ENCODE measurements at places on chromosomes 4 and X. TPM values are rescaled to one million over a fixed set of nuclear protein-coding genes. Genes with fewer than 3 reads are reported as not detected.

GRCh38 chr4:8144359-8144758 lies 14.3 kb downstream of the ABLIM2 start:
- no peaks in the 10 kb centered on the region for H3K36me3 ChIP-seq
- H3K4me3 ChIP-seq: peak overlapping the region; percentile 48
- peaks cover 48% of the 10 kb centered on the region for H3K4me1 ChIP-seq
- no peaks in the 10 kb centered on the region for H3K27me3 ChIP-seq

- no peaks in the 10 kb centered on the region for H3K4me1 ChIP-seq
- H3K27ac ChIP-seq: no peak overlapping the region
- no peaks in the 10 kb centered on the region for H3K27me3 ChIP-seq
- no peaks in the 10 kb centered on the region for H3K36me3 ChIP-seq
- no peak overlapping the region for H3K4me3 ChIP-seq
- no peak for DNase-seq
These were observed 88.2 kb downstream of the SOWAHB start for GRCh38 chr4:76809594-76810305.

- H3K27me3 ChIP-seq: no peaks in the 10 kb centered on the region
- H3K4me1 ChIP-seq: no peaks in the 10 kb centered on the region
- H3K36me3 ChIP-seq: no peaks in the 10 kb centered on the region
- H3K27ac ChIP-seq: no peak overlapping the region
These were observed 60.9 kb downstream of the C4orf46 start for GRCh38 chr4:158610790-158611189.

- H3K36me3 ChIP-seq: no peaks in the 10 kb centered on the region
- no peak overlapping the region for H3K4me3 ChIP-seq
- no peak for DNase-seq
- no peaks in the 10 kb centered on the region for H3K27me3 ChIP-seq
- H3K27ac ChIP-seq: no peak overlapping the region
These were observed 402.6 kb downstream of the INPP4B start for GRCh38 chr4:142443469-142443868.

The GLRA3 gene
- not detected for total RNA-seq
